ENCODE measurements at places on chromosomes 16 and 17. TPM values are rescaled to one million over a fixed set of nuclear protein-coding genes. Genes with fewer than 3 reads are reported as not detected.

The PHKG2 gene
- 28.1 TPM for total RNA-seq

- no peak for DNase-seq
These were observed 111.5 kb upstream of the ELAC2 start for GRCh38 chr17:13129356-13129755.

The SRCAP gene
- total RNA-seq = 49.2 TPM

The SALL1 gene
- 0.12 TPM for total RNA-seq

- no peak for DNase-seq
These were observed 321.3 kb downstream of the SEC14L1 start for GRCh38 chr17:77462090-77462489.

- no peak for DNase-seq
These were observed 15.1 kb downstream of the SOX8 start for GRCh38 chr16:996681-997080.

DNA sequence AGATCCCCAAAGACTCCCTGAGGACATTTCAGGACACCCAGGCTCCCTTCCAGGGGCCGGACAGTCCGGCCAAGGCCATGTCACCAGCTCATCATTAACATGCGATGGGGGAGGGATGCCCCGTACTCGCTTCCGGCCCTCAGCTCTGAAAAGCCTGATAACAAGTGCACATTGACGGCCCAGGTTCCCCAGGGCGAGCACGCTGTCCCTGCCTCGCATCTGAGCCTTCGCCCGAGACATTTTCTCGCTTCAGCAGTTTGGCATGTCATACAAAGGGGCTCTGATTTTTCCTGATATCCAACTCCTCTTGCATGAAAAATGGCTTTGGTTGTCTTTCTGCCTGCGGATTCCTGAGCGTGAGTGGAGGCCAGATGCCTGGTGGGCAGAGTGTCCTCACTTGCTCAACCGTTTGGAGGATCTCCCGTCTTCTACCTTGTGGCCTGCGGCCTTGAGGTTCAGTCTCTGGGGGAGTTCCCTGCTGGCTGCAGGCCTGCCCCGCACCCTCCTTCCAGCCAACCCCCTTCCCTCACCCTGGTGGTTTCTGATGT, 14.1 kb downstream of the CACNG4 start:
- no peak for DNase-seq

GRCh38 chr16:19138601-19139000, 24.8 kb downstream of the ITPRIPL2 start:
- no peak for DNase-seq

Measured in chondrocyte (in vitro differentiated cells).